ENCODE measurements at places on chromosomes 1 and 21.

DNA sequence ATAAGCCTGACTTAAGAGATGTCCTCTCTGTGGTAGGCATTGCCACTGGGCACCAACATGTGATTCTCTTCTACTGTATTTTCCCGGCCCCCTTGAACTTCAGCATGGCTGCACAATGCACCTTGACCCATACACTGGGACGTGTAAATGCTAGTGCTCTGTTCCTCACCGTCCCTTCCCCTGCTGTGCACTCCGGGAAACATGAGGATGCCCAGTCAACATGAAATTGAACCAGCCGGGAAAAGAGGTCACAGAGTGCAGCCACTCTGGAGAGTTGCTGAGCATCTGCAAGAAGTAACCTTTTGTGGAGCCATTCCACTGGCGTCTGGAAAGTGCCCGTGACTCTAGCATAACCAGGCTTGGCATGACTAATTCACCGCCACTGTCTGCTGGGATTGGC lies 646.7 kb downstream of the NPHP4 start:
- DNase-seq = no peak

- no peak for DNase-seq
Measured at GRCh38 chr21:42153046-42153686, 65.8 kb upstream of the ABCG1 start.

DNA sequence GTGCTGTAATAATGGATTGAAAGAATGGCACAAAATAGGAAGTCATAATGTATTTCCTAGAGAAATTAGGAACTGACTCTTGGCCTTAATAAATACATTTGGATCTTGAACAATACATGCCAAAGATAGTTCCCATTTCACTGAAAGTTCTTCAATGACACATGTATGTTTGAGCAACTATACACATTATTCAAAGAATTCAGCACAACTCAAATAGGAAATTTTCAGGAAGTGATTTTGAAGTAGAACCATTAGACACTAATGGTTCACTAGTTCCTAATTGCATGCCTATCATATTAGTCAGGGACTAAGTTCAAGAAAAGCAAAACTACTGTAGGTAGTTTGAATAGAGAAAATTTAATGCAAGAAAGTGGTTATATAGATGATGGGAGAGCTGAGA lies 404.7 kb downstream of the LMO4 start:
- DNase-seq = no peak

DNA sequence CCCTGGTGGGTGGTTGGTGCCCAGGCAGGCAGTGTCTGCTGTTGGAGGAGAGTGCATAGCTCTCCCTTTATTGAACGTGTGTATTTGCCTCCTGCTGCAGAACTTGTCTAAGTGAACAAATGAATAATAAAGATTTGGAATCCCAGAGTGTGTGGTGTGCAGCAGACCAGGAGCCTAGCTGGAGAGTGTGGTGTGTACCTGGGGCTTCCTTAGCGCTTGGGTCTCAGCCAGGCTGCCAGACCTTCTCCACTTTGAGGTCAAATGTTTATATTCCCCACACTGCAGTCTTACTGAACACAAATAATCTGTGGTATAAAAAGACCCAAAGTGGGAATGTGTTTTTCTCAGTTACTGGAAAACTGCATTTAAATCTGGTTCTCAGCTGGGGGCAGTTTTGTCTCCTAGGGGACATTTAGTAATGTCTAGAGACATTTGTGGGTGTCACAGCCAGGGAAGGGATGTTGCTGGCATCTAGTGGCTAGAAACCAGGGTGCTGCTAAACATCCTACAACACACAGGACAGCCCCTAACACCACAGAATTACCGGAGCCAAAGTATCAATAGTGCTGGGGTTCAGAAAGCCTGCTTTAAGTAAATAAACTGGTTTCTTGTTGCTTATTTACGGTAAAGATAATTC lies 23.6 kb downstream of the SLC37A1 start:
- peak; percentile 20 for DNase-seq

DNA sequence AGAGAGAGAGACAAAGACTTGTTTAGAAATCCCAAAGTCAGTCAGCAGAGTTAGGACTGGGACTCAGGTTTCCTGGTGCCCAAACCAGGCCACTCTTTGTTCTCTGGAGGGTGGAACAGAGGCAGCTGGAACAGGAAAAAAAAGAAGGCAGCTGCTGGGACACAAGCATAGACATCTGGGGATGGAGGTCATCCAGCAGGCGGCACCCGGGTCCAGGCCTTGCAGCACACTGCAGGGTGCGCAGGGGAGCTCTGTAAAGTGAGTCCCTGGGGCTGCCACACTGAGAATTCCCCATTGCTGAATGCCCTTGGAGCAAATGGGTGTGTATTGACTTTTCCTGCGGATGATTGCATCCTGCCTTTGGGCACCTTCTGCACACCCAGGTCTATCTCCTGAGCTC lies 222.9 kb upstream of the CSF3R start:
- no peak for DNase-seq

DNA sequence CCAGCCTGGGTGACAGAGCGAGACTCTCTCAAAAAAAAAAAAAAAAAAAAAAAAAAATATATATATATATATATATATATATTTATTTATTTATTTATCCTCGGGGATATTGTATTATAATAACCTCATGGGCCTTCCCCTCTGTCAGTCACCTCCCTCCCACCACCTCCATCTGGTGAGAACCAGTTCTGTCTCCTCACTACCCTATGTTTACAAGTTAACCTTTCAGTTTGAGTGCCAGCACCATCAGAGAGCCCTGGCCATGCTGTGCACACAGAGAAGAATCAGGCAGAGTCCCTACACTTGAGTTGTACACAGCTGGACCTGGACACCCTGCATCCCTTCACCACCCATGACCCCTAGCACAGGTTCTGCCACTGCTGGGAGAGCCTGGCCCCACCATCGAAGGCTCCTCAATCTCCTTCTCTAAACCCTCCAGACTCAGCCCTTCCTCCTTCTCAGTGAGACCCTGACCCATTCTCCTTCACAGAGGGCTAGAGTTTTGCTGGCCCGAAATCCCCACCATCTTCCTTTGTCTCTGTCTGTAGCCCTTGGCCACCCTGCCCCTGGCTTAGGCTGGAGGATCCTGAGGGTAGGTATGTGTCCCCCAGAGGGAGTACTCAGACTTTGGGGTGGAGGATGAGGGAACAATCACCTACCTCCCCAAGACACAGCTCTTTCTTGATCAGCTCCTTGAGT lies 1.2 kb downstream of the S100A5 start:
- no peak for DNase-seq

DNA sequence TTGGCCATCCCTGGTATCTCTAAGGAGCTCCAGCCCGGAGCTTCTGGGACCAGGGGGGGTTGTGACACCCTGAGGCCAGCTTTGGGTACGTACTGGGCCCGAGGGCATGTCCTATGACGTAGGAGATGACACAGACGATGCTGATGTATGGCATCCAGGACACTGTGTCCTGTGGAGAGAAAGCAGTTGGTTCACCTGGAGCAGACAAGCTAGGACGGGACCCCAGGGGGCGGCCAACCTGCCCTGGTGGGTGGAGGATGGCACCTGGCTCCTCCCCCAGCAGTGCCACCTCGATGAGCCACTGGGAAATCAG lies 12.1 kb upstream of the SLC2A7 start:
- no peak for DNase-seq

DNA sequence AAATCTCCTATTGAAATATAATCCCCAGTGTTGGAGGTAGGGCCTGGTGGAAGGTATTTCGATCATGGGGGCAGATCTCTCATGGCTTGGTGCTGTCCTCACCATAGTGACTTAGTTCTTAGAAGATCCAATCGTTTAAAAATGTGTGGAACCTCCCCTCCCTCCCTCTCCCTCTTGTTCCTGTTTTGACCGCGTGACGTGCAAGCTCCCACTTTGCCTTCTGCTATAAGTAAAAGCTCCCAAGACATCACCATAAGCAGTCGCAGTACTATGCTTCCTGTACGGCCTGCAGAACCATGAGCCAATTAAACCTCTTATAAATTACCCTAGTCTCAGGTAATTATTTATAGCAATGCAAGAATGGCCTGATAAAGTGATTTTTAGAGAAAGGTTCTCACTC lies 10.9 kb upstream of the RGS2 start:
- DNase-seq = no peak

DNA sequence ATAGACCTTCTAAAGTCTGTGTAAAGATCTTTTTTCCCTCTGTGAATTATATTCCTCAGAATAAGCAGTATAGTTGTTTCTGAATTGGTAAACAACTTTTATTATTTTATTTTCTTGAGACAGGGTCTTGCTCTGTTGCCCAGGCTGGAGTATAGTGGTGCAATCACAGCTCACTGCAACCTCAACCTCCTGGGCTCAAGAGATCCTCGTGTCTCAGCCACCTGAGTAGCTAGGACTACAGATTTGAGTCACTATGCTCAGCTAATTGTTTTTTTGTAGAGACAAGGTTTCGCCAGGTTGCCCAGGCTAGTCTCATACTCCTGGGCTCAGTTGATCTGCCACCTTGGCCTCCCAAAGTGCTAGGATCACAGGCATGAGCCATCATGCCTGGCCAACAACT lies 26.6 kb upstream of the HMGN1 start:
- no peak for DNase-seq

GRCh38 chr1:186154651-186155050 lies 220.4 kb downstream of the TPR start:
- no peak for DNase-seq

GRCh38 chr1:85358702-85359438 lies 82.4 kb upstream of the BCL10 start:
- DNase-seq = no peak

GRCh38 chr21:22490049-22490448 lies 1491.8 kb downstream of the NCAM2 start:
- DNase-seq = no peak

DNA sequence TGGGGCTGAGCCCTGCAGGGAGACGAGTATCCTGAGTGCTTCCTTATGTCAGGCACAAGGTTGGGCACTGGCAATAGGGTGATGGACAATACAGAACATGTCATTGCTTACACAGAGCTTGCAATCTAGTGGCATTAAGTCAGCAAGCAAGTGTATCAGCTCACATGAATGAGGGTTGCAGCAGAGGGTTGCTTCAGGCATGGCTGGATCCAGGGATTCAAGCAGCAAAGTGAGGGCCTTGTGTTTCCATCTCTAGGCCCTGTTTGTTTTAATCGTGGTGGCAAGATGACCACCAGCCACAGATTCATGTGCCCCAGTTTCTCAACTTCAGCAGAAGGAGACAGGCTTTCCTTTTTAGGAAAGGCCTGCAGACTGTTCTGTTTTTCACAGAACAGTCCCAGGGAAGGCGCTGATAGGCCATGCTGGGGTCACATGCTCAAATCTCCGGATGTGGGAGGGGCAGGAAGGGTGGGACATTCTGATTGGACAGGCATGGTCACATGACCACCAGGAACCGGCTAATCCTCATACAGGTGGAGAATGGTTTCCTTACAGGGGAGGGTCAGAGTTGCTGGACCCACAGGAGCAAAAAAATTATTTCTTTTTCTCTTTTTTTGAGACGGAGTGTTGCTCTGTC lies 14.4 kb downstream of the PLOD1 start:
- peak; percentile 5 for DNase-seq

GRCh38 chr1:48817505-48818114 lies 40.9 kb upstream of the BEND5 start:
- peak; percentile 40 for DNase-seq

DNA sequence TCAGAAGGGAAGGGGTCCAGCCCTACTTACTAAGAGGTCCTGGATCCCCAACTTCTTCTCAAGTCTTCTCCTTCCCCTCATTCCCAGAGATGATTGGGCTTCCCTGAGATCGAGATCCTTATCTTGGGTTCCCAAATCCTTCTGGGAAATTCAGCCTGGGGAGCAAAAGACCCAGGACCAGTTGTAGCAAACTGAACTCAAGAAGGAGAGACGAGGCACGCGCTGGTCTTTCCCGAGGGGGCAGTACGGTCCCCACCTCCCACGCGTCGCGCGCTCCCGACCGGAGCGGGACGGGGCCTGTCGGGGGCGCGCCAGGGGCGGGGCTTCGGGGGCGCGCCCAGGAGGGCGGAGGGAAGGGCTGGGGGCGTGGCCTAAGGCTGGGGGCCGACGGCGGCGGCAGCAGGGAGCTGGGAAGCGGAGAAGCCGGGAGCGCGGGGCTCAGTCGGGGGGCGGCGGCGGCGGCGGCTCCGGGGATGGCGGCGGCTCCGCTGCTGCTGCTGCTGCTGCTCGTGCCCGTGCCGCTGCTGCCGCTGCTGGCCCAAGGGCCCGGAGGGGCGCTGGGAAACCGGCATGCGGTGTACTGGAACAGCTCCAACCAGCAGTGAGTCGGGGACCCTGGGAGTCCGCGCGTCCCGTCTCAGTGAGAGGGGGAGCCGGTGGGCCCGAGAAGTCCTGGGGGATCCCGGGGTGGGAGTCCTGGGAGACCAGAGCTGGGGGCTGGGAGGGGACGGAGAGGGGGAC lies at the start of gene EFNA3:
Gene EFNA3, plus strand, starts transcription at position 369 of the 741 bp plus-strand sequence. Its CDS starts 105 bp downstream, at position 474.
- peak; percentile 73 for DNase-seq

DNA sequence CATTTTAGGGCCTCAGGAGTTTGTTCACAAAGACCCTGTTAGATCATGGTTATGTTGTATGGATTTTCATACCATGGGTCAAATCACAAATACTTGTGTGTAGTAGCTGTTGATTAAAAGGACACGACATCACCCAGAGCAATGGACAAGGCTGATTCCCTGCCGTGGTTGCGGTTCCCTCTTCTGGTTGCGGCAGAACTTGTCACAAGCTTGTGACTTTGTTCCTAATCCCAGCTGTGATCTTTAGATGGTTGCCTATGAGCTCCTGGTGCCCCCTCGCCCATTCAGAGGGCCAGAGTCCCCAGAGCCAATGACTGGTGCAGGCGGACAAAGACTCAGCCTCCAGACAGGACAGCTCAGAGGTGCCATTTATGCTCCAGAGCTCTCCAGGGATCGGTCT lies 11.8 kb upstream of the SDHB start:
- DNase-seq = no peak

- no peak for DNase-seq
Measured at GRCh38 chr1:209335178-209335577, 248.3 kb upstream of the CAMK1G start.

DNA sequence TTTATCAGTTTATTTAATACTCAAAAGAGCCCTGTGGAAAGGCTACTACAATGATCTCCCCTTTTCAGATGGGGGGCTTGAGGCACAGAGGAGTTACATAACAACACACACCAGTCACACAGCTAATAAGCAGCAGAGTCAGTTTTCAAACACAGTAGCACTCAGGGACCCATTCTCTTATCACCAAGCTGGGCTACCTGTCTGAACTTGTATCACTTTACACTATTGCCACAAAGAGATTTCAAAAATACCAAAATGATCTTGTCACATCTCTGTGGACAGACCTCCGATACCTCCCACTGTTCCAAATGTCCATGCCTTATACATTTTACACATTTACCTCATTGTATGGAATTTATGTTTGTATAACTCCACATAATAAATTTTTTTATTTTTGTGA lies 134.6 kb downstream of the TPR start:
- DNase-seq = no peak

DNA sequence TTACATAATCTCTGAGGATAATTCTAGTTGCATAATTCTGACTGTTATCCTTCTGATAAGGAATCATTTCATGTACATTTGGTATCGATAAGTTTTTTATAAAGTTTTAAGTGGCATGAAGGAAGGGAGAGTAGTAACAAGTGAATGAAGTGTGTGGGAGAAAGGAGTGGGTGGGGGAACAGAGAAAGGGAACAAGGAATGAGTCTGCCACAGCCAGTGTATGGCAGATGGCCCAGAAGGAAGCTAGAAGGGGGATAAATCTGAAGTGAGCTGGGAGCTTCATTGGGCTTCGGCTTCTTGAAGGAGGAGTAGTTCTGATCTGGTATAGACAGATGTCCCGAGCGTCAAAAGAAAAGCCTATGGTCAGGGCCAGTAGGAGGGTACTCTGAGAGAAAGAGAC lies 18.6 kb downstream of the ZBTB40 start:
- DNase-seq = no peak
